Upper lobe of left lung (tissue), 6 donors: ENCODE measurements at places on chromosomes 3 and 15. TPM values are rescaled to one million over a fixed set of nuclear protein-coding genes. Genes with fewer than 3 reads are reported as not detected.

The CPA3 gene
- 8.9 TPM for total RNA-seq

GRCh38 chr3:113096188-113096892 is 105.6 kb downstream of the GTPBP8 start:
- no peak for DNase-seq

- peak; percentile 38 for DNase-seq
Measured at GRCh38 chr3:53147903-53148400, 13.1 kb upstream of the PRKCD start.

- no peak for DNase-seq
Measured at GRCh38 chr3:5226783-5227182, 39.3 kb downstream of the EDEM1 start.

DNA sequence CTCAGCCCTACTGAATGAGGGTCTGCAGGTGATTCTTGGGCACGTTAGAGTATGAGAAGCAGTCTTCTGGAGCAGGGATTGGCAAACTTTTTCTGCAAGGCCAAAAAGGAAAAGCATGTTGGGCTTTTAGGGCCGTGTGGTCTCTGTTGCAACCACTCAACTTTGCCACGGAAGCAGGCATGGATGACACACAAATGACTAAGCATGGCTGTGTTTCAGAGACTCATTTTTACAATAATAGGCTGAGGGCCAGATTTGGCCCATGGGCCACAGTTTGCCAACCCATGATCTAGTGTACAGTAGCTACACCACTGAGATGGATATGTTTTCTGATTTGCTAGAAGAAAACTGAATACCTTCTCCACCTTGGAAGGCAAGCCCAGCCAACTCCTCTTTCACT is 66.1 kb upstream of the PRICKLE2 start:
- DNase-seq = no peak

GRCh38 chr3:189260556-189261493 is 89.1 kb downstream of the TPRG1 start:
- DNase-seq = peak; percentile 50

- no peak for DNase-seq
Measured at GRCh38 chr15:71588746-71589145, 221.6 kb upstream of the NR2E3 start.

- no peak for DNase-seq
Measured at GRCh38 chr3:176403531-176403930, 793.8 kb downstream of the TBL1XR1 start.
